Stimulated activated CD8-positive, alpha-beta memory T cell treated with anti-CD3 and anti-CD28 coated beads, Interleukin-4, amount 100 ng/mL, for 1 hour (primary cell): ENCODE measurements at places on chromosomes 7 and 10.

DNA sequence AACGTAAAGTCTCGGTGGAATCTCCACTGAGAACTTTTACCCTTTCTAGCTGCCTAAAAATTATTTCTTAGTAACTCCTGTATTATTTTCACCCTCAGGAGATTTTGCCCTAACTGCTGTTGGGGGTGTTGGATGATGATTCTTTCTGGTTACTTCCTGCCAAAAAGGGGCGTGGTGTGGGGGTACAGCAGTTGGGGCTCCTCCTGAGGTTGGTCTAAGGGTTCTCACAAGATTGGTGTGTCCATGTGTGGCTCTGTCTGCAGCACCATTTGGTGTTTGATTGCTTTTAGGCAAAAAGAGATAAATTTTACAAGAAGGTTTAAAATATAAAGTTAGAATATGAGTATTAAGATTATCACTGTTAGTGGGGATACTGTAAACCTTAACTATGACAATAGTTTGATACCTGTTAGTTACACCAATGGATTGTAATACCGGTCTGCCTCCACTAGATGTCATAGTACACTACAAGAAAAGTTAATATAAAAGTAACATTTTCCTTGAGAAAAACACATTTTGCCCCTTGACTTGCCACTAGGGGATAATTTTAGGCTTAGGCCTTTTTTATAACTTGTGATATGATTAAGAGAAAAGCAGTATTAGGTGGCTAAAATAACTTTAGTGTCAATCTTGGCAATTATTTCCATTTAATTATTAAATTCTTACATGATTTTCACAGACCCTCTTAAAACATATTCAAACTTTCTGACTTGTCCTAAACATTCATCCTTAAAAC is 928.7 kb downstream of the IPMK start:
- no peak for DNase-seq

GRCh38 chr7:73980206-73980605 is 47.8 kb upstream of the ELN start:
- no peak for DNase-seq

GRCh38 chr7:92051655-92052054 is 82.6 kb downstream of the CYP51A1 start:
- no peak for DNase-seq

GRCh38 chr7:7731732-7732131 is 13.3 kb upstream of the RPA3 start:
- DNase-seq, result no peak

- DNase-seq, result no peak
These were observed 81.8 kb downstream of the PTPN20 start for GRCh38 chr10:46992803-46993561.

DNA sequence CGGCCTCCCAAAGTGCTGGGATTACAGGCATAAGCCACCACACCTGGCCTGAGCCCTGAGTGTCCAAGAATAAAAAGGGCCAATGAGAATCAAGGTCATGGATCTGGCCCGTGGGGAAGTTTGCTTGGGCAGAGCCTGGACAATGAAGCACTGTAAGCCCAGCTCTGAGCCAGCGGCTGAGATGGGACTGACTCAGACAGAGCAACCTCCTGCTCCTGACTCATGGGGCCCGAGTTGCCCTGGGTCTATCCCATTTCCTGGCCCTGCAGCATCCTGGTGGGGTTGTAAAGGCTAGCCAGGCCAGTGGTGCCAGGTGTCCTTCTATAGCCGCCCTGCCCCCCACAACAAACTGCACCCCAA is 5.2 kb upstream of the MYH16 start:
- DNase-seq, result no peak

DNA sequence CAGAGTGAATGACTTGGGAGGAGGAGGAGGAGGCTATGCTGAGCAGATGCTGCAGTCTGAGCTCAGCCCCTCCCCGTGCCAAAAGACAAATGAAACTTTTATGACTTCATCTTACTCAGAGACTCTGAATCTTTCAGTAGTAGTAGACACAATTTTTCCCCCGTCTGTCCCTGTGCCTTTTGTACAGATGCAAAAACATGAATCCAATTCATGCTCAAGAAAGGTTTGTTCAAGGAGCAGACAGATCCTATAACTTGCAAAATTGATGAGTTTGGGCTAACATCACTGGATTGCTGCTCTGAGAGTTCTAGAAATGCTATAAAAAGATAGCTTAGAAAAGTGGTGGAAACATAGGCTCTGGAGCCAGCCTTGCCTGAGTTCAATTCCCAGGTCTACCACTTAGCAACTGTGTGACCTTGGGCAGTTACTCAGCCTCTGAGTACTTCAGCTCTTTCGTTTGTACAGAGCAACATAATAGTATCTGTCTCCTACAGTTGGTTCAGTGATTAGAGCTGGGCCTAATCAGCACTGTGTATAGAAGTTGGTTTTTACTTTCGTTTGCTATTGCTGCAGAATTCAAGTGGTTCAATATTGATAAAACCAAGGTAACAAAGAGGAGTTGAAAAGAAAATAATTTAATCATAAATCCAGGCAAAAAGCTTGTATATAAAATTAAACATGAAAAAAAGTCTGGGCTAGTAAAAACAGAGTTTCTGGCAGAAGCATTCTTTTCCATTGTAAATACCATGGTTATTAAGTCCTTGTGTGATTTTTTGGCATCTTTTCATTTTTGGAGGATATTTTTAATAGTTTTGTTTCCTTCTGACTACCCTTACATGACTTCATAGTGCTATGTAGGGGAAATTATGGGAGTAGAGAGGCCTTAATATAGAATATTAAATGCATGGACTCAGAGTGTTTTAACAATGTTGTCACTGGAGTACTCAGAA is 174.2 kb upstream of the ZNF32 start:
- DNase-seq, result no peak

DNA sequence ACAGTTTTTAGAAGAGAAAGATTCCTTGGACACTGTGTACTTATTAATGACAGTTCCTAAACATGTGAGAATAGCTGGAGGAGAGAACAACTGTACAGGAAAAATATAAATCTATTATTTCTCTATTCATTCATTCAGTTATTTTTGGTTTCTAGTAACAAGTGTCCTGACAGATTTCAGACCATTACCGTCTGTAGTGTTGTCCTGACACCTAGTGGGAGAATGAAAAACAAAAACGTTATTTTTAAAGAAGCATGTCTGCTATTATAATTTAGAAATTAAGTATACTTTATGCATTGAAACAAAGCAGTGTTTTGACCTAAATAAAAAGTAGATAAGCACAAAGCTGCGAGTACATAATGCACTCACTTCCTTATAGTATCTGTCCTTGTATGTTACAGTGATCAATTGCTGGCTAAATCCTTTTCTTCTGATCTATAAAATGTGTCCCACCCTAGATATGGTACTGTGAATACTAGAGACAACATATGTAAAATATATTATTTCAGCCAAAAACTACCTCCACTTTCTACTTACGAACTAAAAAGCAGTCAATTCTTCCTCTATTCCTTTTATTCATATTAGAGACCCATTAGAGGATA is 575.6 kb downstream of the ARL4A start:
- no peak for DNase-seq

GRCh38 chr10:23198940-23199767 is 7.0 kb downstream of the PTF1A start:
- DNase-seq, result no peak

- DNase-seq, result no peak
These were observed 415.0 kb upstream of the NPVF start for GRCh38 chr7:25643286-25643685.

- DNase-seq, result no peak
These were observed 57.9 kb downstream of the GRB10 start for GRCh38 chr7:50724526-50725520.

- DNase-seq, result no peak
These were observed 537.1 kb downstream of the PTPRN2 start for GRCh38 chr7:158050441-158050977.

DNA sequence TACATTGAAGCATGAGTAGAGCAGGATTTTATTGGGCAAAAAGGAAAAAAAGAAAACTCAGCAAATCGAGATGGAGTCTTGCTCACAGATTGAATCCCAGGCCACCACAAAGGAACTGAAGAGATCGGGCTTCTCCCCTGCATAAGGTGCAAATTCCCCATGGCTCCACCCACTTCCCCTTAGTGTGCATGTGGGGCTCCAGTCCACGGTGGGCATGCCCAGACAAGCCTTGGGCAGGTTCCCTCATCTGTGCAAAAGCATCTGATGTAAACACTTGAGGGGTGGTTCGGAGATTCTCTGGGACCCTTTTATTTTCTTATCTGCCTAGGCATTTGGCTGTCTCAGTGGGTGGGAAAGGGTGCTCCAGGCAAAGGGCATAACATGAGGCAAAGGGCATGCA is 150.7 kb downstream of the CFTR start:
- DNase-seq, result no peak

GRCh38 chr10:85458324-85458723 is 908.3 kb downstream of the GRID1 start:
- no peak for DNase-seq
